ENCODE measurements at places on chromosomes 11 and 22. TPM values are rescaled to one million over a fixed set of nuclear protein-coding genes. Genes with fewer than 3 reads are reported as not detected.

Gene FAM89B
- 184 TPM for total RNA-seq

DNA sequence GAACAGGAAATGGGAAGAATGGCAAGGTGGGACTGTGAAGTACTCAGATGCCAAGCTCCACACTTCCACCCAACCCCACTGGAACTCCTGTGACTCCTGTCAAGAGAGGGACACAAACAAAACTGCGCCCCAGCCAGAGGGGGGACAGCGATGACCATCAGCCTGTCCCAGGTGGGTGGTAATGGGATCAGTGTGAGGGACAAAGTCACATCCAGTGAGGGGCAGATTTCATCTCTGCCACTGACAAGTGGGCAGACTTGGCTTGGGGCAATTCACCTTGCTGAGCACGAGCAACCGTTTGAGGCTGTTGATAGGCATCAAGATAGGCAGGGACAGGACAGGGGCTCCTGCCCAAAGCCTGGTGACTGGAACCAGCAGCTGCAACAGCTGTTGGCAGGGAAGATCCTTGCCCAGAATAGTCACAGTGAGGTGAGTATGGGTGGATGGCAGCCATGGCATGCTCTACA is 105.4 kb upstream of the PITPNB start:
- peaks cover 30% of the 10 kb centered on the region for H3K4me1 ChIP-seq
- H3K27me3 ChIP-seq = peaks cover 26% of the 10 kb centered on the region
- no peak overlapping the region for H3K27ac ChIP-seq
- H3K36me3 ChIP-seq = no peaks in the 10 kb centered on the region
- no peak for DNase-seq
- no peak overlapping the region for H3K4me3 ChIP-seq

DNA sequence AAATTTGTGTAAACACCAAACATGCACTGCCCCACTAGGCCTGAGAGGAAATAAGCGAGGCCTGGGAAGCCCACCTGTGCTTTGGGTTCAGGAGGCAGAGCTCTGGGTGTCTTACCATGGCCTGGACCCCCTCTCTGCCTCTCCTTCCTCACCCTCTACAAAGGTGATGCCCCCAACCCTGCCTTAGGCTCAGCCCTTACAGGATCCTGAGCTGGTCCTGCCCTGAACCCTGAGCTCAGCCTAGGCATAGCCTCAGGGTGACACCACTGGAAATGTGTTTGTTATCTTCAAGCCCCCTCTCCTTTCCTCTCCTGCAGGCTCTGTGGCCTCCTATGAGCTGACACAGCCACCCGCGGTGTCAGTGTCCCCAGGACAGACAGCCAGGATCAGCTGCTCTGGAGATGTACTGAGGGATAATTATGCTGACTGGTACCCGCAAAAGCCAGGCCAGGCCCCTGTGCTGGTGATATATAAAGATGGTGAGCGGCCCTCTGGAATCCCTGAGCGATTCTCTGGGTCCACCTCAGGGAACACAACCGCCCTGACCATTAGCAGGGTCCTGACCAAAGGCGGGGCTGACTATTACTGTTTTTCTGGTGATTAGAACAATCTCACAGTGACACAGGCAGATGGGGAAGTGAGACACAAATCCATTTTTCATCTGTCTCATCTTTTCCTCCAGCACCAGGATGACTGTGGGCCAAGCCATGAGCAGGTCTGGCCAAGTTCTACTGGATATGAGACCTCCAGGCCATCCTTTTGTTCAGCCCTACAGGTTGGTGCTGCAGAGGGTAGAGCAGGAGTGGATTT is 117.8 kb downstream of the GGTLC2 start:
- H3K4me1 ChIP-seq = no peaks in the 10 kb centered on the region
- no peak overlapping the region for H3K27ac ChIP-seq
- H3K36me3 ChIP-seq = no peaks in the 10 kb centered on the region
- DNase-seq = no peak
- peaks cover 2% of the 10 kb centered on the region for H3K27me3 ChIP-seq
- no peak overlapping the region for H3K4me3 ChIP-seq

DNA sequence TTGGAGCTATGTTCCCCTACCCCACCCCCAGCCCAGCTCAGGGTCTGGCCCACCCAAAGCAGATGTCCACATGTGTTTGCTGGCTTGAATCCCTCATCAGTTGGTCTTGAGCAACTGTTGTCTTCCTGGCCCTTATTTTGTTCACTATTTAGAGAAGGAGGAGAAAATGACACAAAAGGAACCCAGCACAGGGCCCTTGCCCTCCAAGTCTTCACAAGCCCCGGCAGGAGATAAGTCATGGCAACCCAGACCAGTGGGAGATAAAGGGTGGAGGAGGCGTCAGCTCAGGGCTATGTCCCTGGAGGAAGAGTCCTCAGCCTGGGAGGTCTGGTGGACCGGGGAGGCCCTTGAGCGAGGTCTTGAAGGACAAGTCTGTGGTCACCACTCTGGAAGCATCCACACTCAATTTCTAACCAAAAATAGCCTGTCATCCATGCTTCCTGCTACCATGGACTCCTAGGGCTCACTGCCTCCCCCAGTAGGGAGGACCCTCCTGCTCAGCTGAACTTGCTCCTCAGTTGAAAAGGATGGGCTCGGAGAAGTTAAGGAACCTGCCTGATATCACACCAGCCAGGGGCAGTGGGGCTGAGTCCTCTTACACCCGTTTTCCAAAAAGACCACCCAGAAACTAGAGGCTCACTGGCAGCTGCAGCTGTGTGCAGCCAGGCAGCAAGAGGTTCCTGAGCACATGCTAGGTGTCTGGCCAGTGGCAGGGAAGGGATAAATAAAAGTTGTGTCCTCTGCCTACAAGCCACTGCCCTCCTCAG is 1.8 kb upstream of the RAB3IL1 start:
- H3K27ac ChIP-seq = no peak overlapping the region
- H3K4me3 ChIP-seq = no peak overlapping the region
- H3K36me3 ChIP-seq = no peaks in the 10 kb centered on the region
- no peaks in the 10 kb centered on the region for H3K4me1 ChIP-seq
- peaks cover 13% of the 10 kb centered on the region for H3K27me3 ChIP-seq
- DNase-seq = no peak

- no peak overlapping the region for H3K4me3 ChIP-seq
- no peak for DNase-seq
- H3K27me3 ChIP-seq = no peaks in the 10 kb centered on the region
Observed at GRCh38 chr11:59857439-59858434, 8.6 kb downstream of the TCN1 start.

GRCh38 chr22:30859714-30860095 is 108.9 kb downstream of the MORC2 start:
- DNase-seq = no peak
- H3K4me3 ChIP-seq = no peak overlapping the region
- peaks cover 2% of the 10 kb centered on the region for H3K36me3 ChIP-seq
- H3K27ac ChIP-seq = no peak overlapping the region
- no peaks in the 10 kb centered on the region for H3K27me3 ChIP-seq

All from glutamatergic neuron (in vitro differentiated cells).